ENCODE measurements at places on chromosomes 16 and 17.

GRCh38 chr17:32927201-32927723, 691 bp upstream of the TMEM98 start:
- no peak for DNase-seq

GRCh38 chr16:83266848-83267553, 540.8 kb upstream of the HSBP1 start:
- DNase-seq, result no peak

DNA sequence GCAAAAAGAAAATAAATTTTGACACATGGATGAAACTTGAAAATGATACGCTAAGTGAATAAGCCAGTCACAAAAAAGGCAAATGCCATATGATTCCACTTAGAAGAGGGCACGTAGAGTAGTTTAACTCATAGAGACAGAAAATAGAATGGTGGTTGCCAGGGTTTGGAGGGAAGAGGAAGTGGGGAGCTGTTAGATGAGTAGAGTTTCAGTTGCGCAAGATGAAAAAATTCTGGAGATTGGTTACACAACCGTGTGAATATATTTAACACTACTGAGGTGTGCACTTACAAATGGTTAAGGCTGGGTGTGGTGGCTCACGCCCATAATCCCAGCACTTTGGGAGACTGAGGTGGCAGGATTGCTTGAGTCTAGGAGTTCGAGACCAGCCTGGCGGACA, 93.4 kb upstream of the TMEM132E start:
- no peak for DNase-seq

GRCh38 chr17:82587234-82588086, 60.8 kb downstream of the WDR45B start:
- DNase-seq, result no peak

DNA sequence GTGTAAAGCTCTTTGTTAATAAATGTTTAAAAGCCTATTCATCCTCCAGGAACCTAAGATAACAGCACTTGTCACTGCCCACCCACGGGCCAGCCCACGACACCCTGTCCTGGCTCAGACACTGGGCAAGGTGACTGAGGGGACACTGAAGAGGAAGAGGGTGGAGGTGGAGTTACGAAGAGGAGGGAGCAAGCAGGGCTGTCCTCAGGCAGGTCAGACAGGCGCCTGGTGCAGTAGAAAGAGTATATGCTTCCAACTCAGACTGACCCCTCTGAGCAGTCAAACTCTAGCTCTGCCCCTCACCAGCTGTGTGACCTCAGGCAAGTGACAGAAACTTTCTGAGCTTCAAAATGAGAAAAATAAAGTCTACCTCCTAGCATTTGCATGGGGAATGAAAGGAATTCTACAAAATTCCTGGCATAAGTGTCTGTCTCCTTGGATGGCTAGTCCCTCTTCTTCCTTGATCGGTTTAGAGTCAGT, 22.8 kb downstream of the TEX2 start:
- DNase-seq, result no peak

DNA sequence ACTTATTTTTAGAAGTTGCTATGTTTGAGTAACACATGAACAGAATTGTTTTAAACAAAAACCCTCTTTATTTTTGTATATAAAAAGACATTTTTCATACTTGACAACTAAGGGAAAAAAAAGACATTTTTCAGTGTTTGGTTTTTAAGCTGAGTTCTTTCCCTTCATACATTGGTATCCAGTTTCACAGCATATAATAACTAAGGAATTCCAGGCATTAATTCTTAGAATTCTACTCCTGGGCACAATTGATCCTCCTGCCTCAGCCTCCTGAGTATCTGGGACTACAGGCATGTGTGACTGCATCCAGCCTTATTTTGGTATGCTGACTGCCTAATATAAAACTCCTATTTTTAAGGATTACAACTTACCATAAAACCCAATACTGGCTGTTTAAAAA, 8.4 kb downstream of the FBXO47 start:
- DNase-seq, result no peak
